ENCODE measurements at places on chromosomes 5 and 9.

DNA sequence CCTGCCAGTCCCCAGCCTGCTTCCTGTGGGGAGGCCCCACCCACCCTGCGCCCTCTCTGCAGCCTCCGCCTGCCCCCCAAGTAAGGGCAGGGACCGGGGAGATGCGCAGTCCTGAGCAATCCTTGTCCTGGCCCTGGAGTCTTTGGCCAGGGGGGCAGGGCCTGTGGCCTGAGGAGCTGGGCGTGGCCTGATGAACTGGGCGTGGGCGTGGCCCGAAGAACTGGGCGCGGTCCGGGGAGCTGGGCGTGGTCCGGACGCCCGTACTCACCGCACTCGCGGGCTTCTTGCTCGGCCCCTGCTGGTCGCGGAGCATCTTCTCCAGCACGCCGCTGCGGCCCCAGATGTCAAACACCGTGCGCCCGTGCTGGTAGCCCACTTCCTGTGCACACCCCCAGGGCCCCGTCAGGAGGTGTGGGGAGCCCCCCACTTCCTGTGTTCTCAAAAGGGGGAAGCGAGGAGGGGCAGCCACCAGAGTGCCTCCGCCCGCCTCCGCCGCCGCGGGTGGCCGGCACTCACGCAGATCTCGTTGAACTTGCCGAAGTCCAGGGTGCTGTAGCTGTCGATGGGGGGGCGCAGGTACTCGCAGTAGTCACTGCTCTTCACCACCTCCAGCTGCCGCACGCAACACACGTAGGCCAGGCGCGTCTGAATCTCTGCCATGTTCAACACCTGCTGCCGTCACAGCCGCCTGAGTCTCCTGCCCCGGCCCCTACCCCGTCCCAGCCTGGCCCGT is 2.7 kb upstream of the NSMF start:
- DNase-seq = peak; percentile 72

GRCh38 chr5:7678030-7678429 is 172.9 kb downstream of the CFAP90 start:
- no peak for DNase-seq

- DNase-seq = no peak
Measured at GRCh38 chr5:149432911-149433401, 53.9 kb upstream of the IL17B start.

- DNase-seq = no peak
Measured at GRCh38 chr5:68287631-68287975, 72.0 kb downstream of the PIK3R1 start.

DNA sequence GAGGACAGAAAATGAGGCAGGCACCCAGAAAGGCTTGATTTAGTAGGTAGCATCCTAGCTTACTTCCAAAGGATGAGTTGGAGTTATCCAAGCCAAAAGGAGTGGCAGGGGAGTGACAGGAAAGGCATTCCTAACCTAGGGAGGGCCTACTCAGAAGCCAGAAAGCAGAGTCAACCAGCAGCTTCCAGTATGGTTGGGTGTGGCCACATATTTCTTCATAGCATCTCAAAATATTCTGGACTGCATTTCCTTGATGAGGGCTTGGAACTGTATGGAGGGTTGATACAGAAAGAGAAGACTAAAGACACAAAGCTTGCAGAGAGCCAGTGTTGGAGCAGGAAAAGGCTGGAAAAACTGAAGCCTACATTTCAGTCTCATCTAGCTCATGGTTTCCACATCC is 656.8 kb upstream of the DMAC1 start:
- DNase-seq = no peak
